ENCODE measurements at places on chromosomes 1 and 21.
A peak's percentile ranks its signal among the peaks of the same experiment; 100 is the strongest.

- DNase-seq = no peak
Measured at GRCh38 chr1:24373044-24373443, 40.5 kb downstream of the STPG1 start.

GRCh38 chr1:66274634-66275033 lies 259.3 kb upstream of the SGIP1 start:
- DNase-seq = peak; percentile 11

DNA sequence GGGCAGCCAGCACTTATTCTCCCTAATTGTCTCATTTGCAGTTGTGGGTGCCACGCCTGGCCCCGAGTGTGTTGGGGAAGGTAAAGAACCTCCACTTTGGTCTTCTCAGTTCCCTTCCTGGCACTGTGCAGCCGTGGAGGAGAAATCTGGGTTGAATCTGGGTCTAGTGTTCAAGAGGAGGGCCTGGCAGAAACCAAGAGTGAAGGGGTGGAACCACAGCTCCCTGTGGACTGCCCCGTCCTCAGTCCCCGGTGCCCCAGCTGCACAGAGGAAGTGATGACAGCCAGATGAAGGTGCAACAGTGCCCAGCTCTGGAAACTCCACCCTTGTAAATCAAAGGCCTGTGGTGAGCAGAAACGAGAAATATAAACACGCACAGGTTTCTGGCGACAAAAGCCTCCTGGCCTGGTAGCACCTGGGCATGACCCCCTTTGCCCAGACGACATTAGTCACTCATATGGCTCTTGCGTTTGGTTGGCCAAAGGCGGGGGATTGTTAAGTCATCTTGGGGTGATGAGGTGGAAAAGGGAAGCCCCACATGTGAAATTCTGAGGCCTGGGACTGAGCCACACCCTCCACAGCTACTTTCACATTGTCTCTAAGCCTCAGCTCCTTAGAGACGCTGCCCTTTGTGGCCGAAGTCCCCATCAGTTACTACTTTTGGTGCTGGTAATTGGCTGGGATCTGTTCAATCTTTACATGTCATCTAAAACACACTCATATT lies 4.2 kb upstream of the ECE1 start:
- peak; percentile 88 for DNase-seq

- peak; percentile 85 for DNase-seq
Measured at GRCh38 chr1:89907727-89908212, 86.9 kb downstream of the LRRC8D start.

DNA sequence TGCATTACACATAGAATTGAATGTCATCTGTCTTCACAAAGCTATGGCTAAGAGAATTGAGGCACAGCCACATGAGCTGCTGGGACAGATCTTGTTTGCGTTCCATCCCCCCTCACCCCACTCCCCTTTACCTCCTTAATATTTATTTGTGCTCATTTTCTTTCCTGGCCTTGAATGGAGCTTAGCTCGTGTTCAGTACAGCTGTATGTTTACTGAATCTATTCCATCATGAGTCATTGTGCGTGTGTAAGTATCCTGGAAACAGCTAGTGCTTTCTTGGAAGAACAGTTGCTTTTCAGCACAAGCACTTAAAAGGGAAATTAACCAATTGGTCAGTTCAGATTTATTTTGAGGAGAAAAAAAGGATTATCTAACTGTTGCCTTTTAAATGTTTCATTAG lies 14.7 kb downstream of the PROX1 start:
- no peak for DNase-seq

GRCh38 chr1:20223106-20223505 lies 36.8 kb upstream of the PLA2G2C start:
- no peak for DNase-seq

GRCh38 chr1:52899445-52899894 lies 22.1 kb downstream of the ECHDC2 start:
- no peak for DNase-seq

DNA sequence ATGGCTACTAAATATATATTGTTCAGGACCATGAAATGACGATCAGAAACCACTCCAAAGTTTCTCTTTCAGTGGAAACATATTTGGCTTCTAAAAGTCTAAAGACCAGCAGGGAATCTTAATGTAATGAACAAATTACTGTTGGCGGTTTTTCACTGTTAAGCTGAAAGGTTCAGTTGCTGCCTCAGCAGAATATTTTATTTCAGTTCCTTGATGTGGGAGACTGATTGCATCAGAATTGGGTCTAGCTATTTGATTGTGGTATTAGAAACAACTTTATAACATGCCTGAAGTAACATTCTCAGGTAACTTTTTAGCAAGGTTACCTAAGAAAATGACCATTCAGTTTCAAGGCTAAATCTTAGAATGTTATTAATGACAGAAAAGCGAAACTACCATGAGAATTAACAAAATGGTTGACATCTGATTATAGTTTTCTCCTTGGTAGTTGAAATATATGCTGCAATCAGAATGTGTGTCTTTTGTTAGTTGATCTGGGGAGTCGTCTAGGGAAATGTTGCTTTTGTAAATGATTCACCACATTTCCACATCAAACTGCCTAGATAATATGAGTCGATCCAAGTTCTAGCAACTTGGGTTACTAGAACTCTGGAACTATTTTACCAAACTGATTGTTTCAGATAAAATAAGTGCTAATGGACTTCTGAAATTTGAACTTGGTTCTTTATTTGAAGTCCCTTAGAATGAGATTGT lies 200.4 kb downstream of the HMCN1 start:
- DNase-seq = peak; percentile 42

- DNase-seq = no peak
Measured at GRCh38 chr1:39854738-39855137, 28.6 kb downstream of the TRIT1 start.

- DNase-seq = peak; percentile 23
Measured at GRCh38 chr1:2046174-2046917, 3.9 kb upstream of the PRKCZ start.

DNA sequence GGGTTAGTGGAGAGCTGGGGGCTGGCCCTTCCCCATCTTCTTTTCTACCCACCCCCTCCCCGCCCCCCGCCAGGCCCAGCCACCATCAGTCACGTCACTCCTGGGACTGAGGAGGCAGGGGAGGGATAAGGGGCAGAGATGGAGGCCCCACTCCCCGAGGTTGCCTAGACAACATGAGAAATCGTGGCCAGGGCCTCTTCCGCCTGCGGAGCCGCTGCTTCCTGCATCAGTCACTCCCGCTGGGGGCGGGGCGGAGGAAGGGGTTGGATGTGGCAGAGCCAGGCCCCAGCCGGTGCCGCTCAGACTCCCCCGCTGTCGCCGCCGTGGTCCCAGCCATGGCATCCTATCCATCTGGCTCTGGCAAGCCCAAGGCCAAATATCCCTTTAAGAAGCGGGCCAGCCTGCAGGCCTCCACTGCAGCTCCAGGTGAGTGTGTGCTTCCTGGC lies 1.2 kb downstream of the AMPD2 start:
- peak; percentile 93 for DNase-seq

- peak; percentile 81 for DNase-seq
Measured at GRCh38 chr1:117367046-117368025, at the start of gene MAN1A2. Gene MAN1A2 (plus strand): TSS chr1:117367449. CDS start chr1:117368184, 735 bp downstream.

- no peak for DNase-seq
Measured at GRCh38 chr1:232590744-232591082, 39.2 kb downstream of the SIPA1L2 start.

DNA sequence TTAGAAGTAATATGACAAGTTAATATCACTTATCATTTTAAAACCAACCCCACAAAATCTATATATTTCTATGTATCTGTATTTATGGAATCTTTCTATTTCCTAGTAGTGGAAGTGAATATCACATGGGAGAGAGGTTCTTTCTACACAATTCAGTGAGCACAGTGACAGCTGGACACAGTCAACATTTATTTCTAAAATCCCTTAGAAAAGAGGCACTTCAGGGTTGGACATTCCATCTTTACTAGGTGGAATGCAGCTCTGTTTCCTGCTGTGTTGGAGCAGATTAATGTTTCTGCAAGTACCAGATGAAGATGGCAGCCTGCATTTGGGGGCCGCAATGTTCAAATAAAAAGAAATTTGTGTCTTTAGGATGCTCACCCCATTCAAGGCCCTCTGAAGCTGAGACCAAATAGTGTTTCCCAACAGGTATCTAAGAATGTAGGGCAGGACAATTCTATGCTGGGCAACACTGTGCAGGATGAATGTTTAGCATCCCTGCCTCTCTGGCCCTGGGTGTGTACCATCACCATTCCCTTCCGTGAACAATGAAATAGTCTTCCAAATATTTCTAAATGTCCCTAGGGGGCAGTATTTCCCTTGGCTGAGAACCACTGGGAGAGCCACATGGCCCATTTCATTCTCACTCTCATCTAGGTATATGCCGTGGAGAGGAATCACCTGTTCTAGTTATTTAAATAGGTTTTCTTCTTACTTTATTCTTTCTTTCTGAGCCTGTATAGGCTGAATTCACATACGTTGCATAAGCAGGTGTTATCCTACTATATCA lies 394.8 kb downstream of the PRDM2 start:
- DNase-seq = peak; percentile 22

GRCh38 chr1:94225845-94226244 lies 11.5 kb downstream of the ARHGAP29 start:
- DNase-seq = no peak

- no peak for DNase-seq
Measured at GRCh38 chr1:78348496-78349284, 142.1 kb upstream of the PTGFR start.

DNA sequence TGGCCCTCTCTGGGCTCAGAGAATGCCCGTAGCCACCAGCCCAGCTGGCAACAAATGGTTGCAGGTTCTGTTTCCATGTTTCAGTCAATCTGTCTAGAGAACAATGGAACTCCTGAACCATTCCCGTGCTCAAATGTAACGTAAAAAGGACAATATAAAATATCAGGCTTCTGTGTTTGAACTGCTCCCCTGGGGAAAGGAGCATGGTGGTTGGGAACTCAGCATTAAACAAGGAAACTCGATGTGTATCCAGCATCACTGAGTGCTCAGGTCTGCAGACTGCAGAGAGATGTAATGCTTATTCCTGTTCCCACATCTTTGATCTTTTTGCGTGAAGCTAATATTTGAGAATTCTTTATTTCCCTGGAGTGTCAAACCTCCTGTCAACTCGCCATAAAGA lies 326.5 kb downstream of the KIF26B start:
- no peak for DNase-seq

- no peak for DNase-seq
Measured at GRCh38 chr1:24452922-24453485, 37.4 kb downstream of the NIPAL3 start.

GRCh38 chr1:31244326-31244725 lies 4.6 kb upstream of the NKAIN1 start:
- DNase-seq = peak; percentile 63

DNA sequence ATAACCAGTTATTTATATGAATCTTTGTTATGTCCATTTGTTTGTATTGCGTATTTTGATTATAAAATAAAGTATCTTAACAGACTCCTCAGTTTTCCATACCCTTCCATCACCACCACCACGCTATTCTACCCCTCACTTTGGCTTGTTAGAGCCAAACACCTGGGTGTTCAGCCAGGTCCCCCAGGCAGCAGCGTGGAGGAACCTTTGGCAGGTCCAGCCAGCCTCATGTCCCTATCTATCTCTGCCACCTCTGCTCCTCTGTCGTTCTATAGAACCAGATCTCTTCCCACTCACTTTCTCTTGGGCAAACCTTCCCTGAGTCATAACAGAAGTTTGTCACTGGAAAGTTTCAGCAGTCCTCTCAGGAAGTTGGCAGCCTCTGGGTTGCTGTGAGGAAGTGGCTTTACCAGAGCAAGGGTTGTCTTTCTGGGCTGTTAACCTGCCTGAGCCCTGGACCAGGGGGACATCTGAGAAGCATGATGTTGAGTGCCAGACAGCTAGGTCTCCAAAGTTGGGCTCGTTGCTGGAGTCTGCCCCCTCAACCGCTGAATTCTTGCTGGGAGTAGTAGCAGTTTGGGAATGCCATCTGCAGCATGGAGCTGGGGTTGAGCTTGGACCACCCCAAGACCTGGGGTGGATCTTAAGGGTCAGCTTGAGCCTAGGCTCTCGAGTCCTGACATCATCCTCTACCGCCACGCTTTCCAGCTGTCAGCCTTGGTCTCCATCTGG lies 996 bp upstream of the SH3BGRL3 start:
- DNase-seq = peak; percentile 83

Measured in RCC 7860 (cell line).